Subcutaneous preadipocyte (primary cell): ENCODE measurements at places on chromosomes 5 and 9. TPM values are rescaled to one million over a fixed set of nuclear protein-coding genes. Genes with fewer than 3 reads are reported as not detected.

The LARP1 gene
- 113 and 173 TPM in 2 replicates for total RNA-seq

The GRM6 gene
- not detected in 2 replicates for total RNA-seq

The GHR gene
- total RNA-seq = 7.4 and 11.8 TPM in 2 replicates

The MCTP1 gene
- total RNA-seq = 28.3 and 43.4 TPM in 2 replicates

The CXCL14 gene
- total RNA-seq = under 0.01 and 0.37 TPM in 2 replicates

The GLDC gene
- total RNA-seq = 11.0 and 17.6 TPM in 2 replicates

The GPR21 gene
- 0.73 and 2.2 TPM in 2 replicates for total RNA-seq

The MTMR12 gene
- total RNA-seq = 14.7 and 24.2 TPM in 2 replicates

The TRIM52 gene
- total RNA-seq = 8.8 and 12.9 TPM in 2 replicates

The FCHSD1 gene
- total RNA-seq = 11.4 and 14.1 TPM in 2 replicates

The CNTFR gene
- total RNA-seq = 0.20 and 0.37 TPM in 2 replicates

The CER1 gene
- total RNA-seq = not detected in 2 replicates

The NIPBL gene
- total RNA-seq = 16.9 and 22.5 TPM in 2 replicates

The ZNF354C gene
- total RNA-seq = 6.2 and 6.6 TPM in 2 replicates
